ENCODE measurements at places on chromosomes 5 and 9. TPM values are rescaled to one million over a fixed set of nuclear protein-coding genes. Genes with fewer than 3 reads are reported as not detected.

PTGER4 gene
- total RNA-seq: 2.9 TPM

PIP5K1B gene
- total RNA-seq: under 0.01 TPM

SPOCK1 gene
- 42.7 TPM for total RNA-seq

SNAPC3 gene
- 53.9 TPM for total RNA-seq

MTAP gene
- total RNA-seq: 39.6 TPM

JAKMIP2 gene
- total RNA-seq: 10.8 TPM

MCTP1 gene
- total RNA-seq: 36.5 TPM

DAB2IP gene
- total RNA-seq: 14.4 TPM

GZMA gene
- not detected for total RNA-seq

CD72 gene
- 0.87 TPM for total RNA-seq

IL9 gene
- not detected for total RNA-seq

ANKRD34B gene
- not detected for total RNA-seq

UNC5A gene
- not detected for total RNA-seq
